Cardiac fibroblast (primary cell): ENCODE measurements at places on chromosomes 13 and 19.

DNA sequence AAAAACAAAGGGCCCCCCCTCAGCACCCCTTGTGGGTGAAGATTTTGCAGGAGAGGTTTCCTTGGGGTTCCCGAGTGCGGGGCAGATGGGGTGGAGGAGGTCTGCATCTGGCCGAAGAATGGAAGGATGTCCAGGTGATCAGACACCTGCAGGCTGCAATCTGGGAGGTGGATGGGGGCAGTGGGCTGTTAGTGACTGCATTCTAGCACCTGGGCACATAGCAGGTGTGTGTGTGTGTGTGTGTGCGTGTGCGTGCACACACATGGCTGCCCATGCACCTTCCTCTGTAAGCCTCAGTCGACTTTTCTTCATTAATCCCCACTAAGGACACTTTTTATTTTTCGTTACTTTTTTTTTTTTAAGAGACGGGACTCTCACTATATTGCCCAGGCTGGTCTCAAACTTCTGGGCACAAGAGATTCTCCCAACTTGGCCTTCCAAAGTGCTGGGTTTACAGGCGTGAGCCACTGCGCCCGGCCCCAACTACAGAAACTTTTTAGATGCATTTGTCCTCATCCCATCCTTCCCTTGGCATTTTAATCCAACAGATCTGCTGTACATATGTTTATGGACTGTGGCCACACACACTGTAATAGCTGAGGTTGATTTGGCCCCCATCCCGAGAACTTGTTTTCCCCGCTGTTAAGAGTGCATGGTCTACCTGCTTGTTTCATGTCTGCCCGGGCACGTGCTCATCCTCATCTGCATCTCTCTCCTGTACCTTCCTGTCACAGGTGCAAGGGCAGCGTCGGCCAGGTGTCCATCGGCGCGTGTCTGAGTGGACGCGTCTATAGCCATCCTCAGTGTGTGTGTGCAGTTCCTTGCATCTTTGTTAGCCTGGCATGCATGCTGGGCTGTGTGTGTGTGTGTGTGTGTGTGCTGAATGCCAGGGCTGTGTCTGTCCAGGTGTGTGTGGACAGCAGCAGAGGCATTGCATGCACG, 731 bp downstream of the MAG start:
- DNase-seq: no peak

- no peak for DNase-seq
Observed at GRCh38 chr13:23695711-23696464, 125.7 kb downstream of the TNFRSF19 start.

GRCh38 chr19:43599635-43600295, 3.4 kb downstream of the ZNF576 start:
- DNase-seq: no peak

- DNase-seq: peak; percentile 73
Observed at GRCh38 chr19:2461751-2462634, 5.2 kb upstream of the LMNB2 start.

DNA sequence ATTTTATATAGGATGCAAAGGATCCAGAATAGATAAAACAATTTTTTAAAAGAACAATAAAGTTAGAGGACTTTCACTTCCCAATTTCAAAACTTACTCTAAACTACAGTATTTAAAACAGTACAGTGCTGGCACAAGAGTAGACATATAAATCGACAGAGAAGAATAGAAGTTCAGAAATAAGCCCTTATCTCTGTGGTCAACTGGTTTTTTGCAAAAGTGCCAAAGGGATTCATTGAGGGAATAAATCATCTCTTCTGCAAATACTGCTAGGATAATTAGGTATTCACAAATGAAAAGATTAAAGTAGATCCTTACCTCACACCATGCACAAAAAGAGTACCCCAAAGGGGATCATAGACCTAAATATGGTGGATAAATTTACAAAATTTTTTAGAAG, 431.0 kb upstream of the HTR2A start:
- no peak for DNase-seq

- no peak for DNase-seq
Observed at GRCh38 chr13:30774214-30774730, 38.9 kb downstream of the ALOX5AP start.

DNA sequence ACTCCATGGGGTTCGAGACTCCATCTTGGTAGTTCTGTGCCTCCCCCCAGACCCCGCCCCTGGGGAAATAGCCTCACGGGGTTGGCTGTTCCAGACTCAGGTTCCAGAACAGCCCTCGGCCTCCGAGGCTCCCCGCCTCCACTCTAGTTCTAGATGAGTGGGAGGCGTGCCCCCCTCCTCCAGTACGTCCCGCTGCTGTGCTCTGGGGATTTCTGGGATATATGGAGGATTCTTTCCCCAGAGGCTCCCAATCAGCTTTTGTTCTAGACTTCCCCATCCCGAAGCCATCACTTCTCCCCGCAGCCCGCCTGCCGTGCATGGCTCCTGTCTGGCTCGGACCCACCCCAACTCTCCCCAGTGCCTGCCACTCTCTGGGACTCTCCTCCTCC, 1.9 kb upstream of the CACNG7 start:
- no peak for DNase-seq

DNA sequence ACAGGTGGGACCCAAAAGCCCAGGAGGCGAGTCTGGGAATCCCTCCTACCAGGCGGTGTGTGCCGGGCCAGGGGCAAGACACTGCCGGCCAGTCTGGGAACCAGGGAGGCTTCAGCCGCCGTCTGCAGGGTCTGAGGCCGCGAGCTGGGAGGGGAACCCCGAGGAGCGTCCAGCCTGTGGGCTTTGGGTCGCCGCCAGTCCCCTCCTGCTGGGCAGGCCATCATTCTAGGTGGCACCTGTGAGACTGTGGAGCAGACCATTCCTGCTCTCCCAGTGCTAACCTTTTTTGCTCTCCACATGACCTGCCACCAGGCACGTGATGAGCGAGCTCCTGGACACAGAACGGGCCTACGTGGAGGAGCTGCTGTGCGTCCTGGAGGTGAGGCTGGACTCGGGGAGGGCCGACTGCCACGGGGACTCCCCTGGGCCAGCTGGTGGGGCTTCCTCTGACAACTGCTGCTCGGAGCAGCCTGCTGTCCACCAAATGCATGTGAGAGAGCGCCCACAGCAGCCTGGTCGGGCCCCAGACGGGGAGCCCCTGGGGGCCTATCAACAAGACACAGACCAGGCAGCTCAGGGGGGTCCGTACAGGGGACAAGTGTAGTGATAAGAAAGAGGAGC, 24.6 kb upstream of the F7 start:
- DNase-seq: no peak

- DNase-seq: no peak
Observed at GRCh38 chr19:5960005-5961001, 17.6 kb downstream of the RANBP3 start.

DNA sequence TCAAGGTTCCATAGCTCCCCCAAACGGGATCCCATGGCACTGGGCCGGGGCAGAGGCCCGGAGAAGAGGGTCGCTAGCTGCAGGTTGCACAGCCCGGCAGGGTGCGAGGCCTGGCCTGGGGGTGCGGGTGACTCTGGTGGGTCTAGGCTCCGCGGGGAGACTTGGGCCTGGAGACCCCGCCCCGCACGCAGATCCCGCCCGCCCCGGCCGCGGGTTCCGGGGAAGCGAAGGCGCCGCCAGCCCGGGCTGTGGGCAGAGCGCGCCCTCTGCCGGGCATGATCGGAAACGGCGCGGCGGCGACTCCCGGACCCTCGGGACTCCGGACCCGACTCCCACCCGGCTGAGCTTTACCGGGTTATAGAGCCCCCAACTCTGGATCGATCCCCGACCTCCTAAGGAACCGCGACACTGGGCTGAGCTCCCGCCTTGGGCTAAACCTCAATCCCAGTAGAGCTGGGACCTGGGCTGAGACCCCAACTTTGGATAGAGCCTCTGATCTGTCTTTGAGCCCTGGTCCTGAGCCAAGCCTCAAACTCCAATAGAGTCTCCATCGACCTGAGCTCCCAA, 3.1 kb upstream of the TNFAIP8L1 start:
- DNase-seq: peak; percentile 68

DNA sequence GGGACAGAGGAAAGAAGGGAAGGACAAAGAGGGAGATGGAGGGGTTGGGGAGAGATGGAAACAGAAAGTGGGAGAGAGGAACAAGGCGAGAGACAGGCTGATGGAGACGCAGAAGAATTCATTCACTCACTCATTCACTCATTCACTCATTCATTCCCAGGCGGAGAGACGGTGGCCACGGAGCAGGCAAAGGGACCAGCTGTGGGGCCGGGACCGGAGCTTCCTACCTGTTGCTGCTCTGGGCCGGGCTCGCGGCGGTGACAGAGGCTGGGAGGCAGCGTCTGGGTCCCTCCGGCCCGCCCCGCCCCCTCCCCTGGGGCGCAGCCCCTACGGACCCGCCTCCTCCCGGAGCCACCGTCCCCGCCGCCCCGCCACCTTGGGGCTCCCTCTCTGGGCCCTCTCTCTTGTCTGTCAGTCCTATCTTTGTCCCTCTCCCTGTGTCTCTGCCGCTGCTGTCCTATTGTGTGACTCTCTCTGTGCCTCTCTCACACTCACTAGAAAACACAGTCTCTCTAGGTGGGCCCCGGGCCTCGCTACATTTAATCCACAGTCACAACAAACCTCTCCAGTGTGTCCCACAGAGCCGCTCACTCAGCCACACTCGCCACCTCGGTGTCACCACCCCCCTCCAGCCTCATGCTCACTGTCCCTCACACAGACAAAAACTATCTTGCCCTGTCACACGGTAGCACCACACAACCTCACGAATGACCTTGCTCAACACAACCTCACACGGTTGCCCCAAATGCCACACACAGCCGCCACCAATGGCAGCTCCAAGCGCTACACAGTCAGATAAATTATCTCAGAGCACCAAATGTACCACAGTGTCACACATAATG, at the start of gene GNG8:
Gene GNG8 (minus strand): TSS at position 283 of the 842 bp plus-strand sequence. CDS start 1,520 bp downstream, outside the sequence.
- no peak for DNase-seq

- no peak for DNase-seq
Observed at GRCh38 chr19:54138489-54139256, 1.1 kb downstream of the CNOT3 start.

DNA sequence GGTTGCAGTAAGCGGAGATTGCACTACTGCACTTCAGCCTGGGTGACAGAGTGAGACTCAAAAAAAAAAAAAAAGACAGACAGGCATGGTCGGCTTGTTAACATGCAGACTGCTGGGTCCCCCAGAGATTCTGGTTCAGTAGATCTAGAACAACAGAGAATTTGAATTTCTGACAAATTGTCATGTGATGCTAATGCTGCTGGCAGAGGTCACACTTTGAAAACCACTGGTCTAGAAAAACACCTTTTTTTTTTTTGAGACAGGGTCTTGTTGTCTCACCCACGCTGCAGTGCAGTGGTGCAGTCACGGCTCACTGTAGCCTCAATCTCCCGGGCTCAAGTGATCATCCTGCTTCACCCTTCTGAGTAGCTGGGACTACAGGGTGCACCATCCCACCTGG, 7.7 kb upstream of the LRFN3 start:
- DNase-seq: no peak

GRCh38 chr13:103282571-103283450, 216.6 kb upstream of the SLC10A2 start:
- DNase-seq: peak; percentile 94

DNA sequence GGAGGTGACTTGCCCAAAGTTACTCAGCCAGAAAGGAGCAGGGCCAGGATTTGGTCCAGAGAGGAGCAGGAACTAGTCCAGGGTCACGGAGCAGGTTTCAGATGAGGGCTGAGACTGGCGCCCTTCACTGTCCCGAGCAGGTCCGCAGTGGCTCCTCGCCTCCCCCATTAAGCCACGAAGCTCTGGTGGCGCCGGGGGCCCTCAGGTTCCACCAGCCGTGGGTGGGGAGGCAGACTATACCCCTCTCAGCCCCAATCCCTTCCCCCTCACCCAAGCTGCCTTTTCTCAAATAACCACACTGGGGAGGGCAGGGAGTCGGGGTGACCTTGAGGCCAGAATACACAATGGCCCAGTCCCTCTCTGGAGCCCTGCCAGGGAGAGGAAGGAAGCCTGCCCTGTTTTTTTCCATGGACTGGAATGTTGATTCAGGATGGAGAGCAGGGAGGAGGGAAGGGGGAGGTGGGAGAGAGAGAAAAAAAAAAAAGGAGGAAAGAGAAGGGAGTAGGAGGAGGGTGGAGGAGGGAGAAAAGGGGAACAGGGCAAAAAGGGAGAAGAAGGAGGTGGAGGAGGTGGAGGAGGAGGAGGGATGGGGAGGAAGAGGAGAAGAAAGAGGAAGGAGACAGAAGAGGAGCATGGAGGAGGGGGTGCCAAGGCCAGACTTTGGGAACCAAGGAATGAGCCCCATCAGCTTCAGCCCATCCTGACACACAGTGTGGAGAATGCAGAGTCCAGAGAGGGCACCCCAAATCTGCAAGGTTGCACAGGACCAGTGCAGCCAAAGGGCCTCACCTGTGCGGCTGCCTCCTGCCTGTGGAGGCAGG, 19.7 kb downstream of the CEACAM16 start:
- peak; percentile 59 for DNase-seq

DNA sequence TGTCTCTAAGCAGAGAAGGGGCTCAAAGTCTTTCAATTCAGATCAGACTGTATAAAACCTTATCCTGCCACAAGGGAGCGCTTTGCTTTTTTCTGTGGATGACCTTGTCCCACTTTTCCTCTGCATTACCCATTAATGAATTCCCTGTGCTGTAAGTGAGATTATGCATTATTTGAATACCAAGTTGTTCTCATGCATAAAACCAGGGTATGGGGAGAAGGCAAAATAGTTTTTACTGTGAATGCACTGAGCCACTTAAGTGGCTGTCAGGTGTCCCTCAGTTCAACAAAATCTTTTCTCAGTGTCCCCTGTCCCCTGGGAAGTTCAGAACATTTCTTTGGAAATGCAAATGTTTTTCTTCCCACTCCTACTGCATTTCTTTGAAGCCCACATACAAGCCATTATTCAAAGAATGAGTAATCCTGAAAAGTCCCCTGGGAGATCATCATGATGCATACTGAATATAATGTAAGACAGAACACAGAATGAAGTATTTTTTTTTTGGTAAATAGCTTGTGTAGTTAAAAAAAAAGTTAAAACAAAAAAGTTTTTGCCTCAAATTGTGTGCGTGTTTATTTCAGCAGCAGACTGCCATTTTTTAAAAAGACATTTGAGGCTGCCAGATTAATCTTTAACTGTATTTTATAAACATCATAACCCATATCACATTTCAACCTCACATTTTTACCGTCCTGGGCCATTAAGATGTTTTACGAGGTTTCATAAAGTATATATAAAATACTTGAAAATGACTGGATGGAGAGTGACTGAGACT, 506.7 kb upstream of the PCDH9 start:
- peak; percentile 42 for DNase-seq

DNA sequence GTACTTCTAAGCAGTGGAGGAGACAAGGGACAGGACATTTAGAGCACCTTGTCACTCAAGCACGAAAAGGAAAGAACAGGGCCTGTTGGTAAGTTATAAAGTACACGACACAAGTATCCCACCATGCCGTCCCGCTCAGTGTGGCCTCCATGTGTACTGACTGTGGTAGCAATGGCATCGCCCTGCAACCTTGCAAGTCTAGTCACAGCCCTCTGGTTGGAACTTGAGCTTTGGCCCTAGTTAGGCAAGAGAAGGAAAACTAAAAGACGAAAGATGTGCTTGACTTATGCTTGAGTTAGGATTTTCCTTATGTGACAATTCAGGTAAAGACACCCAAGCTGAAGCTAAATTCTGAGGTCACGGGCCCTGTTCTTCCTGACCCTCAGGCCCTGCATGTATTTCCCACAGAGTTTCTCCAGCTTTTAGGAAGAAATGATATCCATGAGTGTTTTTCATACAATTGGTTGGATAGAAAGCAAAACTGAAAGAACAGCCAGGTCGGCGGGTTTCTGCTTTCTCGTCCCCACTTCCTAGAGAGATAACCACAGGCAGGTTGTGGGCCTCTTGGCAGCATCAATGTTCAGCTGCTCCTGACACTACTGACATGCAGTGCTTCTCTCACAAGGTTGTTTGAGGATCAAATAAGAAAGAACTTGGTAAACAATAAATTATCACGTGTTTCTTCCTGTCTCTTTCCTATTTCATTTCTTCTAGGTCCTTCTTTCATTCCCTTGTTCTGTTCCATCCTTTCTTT, 216.2 kb downstream of the IRS2 start:
- no peak for DNase-seq

- DNase-seq: no peak
Observed at GRCh38 chr13:112759053-112759452, 69.2 kb downstream of the ATP11A start.
